ENCODE measurements at places on chromosomes 5 and 9. TPM values are rescaled to one million over a fixed set of nuclear protein-coding genes. Genes with fewer than 3 reads are reported as not detected.

DNA sequence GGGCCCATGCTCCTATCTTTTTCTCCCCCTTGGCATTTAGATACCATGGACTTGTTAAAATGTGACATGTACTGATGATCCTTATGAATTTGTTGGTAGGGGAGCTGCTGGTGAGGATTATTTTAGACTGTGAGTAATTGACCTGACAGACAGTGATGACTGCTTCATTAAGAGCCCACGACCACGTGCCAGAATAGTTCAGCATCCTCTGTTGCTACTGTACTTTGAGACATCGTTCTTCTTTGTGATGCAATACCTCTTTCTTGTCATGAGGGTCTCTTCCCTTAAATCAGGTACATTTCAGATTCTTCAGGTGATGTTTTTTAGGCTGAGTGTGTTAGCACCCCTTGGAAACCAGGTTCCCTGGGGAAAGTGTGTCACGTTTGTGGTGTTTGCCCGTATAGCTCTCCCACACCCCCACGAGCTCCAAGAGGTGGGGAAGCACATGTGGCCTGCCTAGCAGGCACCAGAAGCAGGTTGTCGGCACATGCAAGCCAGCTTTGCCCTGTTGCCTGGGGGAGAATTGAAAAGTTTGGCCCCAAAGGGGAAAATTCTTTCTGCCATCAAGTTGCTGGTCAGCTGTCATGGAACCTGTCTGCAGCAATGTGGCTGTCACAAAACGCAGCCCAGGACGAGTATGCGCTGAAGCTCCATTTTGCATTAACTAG, 25.1 kb downstream of the QRFP start:
- no peaks in the 10 kb centered on the region for H3K4me1 ChIP-seq
- no peak overlapping the region for H3K27ac ChIP-seq
- H3K36me3 ChIP-seq, result peaks cover 20% of the 10 kb centered on the region
- no peak overlapping the region for H3K4me3 ChIP-seq
- no peak for DNase-seq

- no peak overlapping the region for H3K4me3 ChIP-seq
- no peaks in the 10 kb centered on the region for H3K36me3 ChIP-seq
- no peak overlapping the region for H3K27ac ChIP-seq
- no peak for DNase-seq
- no peaks in the 10 kb centered on the region for H3K4me1 ChIP-seq
- H3K27me3 ChIP-seq, result peaks cover 10% of the 10 kb centered on the region
These were observed 585.1 kb downstream of the TLE4 start for GRCh38 chr9:80156756-80157472.

- peaks cover under 1% of the 10 kb centered on the region for H3K27me3 ChIP-seq
- H3K4me1 ChIP-seq, result no peaks in the 10 kb centered on the region
- H3K27ac ChIP-seq, result no peak overlapping the region
- H3K4me3 ChIP-seq, result no peak overlapping the region
These were observed 52.3 kb downstream of the NTNG2 start for GRCh38 chr9:132214027-132214622.

DNA sequence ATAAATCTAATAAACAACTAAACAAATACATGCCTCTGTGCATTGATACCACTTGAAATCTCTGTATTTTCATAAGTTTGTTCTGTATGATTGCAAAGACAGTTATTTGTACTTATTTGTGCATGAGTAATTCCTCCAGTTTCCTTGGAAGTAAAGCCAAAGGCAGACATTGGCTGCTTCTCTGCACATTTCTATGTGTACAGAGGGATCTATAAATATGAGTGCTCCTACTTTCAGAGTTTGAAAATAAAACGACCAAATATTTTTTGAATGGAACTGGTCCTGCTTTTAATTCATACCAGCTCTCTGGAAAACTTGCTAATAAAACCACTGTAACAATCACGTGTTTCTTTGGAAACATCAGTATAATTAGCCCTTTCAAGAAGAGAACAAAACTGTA, 306.5 kb downstream of the MAN2A1 start:
- no peak overlapping the region for H3K4me3 ChIP-seq
- H3K27ac ChIP-seq, result no peak overlapping the region
- H3K27me3 ChIP-seq, result no peaks in the 10 kb centered on the region
- DNase-seq, result no peak
- H3K4me1 ChIP-seq, result peaks cover 8% of the 10 kb centered on the region

GRCh38 chr5:174172152-174172551, 126.6 kb downstream of the NSG2 start:
- H3K27me3 ChIP-seq, result peaks cover 19% of the 10 kb centered on the region
- DNase-seq, result no peak
- no peak overlapping the region for H3K4me3 ChIP-seq
- no peaks in the 10 kb centered on the region for H3K36me3 ChIP-seq
- H3K4me1 ChIP-seq, result no peaks in the 10 kb centered on the region

- no peak for DNase-seq
- H3K36me3 ChIP-seq, result no peaks in the 10 kb centered on the region
- H3K4me1 ChIP-seq, result no peaks in the 10 kb centered on the region
- peaks cover 6% of the 10 kb centered on the region for H3K27me3 ChIP-seq
These were observed 32.4 kb upstream of the NXNL2 start for GRCh38 chr9:88502552-88503034.

- DNase-seq, result no peak
- H3K4me3 ChIP-seq, result no peak overlapping the region
- H3K36me3 ChIP-seq, result peaks cover 31% of the 10 kb centered on the region
- peak overlapping the region; percentile 29 for H3K27ac ChIP-seq
- peaks cover 78% of the 10 kb centered on the region for H3K4me1 ChIP-seq
These were observed 25.2 kb downstream of the TGFBR1 start for GRCh38 chr9:99130069-99130468.

ACSL6 gene
- total RNA-seq, result 3.1 TPM

WDR31 gene
- total RNA-seq, result 2.1 TPM

ACTL7B gene
- not detected for total RNA-seq

PDCD1LG2 gene
- 0.81 TPM for total RNA-seq
